ENCODE measurements at places on chromosomes 11 and 22.

- DNase-seq, result no peak
These were observed 106.4 kb downstream of the SERGEF start for GRCh38 chr11:17906436-17906835.

- peak; percentile 99 for DNase-seq
These were observed 4.5 kb downstream of the MYEOV start for GRCh38 chr11:69298267-69299022.

- DNase-seq, result peak; percentile 99
These were observed 566.2 kb downstream of the TBC1D22A start for GRCh38 chr22:47328550-47329243.

GRCh38 chr11:46161201-46161600 is 39.9 kb upstream of the PHF21A start:
- DNase-seq, result no peak

DNA sequence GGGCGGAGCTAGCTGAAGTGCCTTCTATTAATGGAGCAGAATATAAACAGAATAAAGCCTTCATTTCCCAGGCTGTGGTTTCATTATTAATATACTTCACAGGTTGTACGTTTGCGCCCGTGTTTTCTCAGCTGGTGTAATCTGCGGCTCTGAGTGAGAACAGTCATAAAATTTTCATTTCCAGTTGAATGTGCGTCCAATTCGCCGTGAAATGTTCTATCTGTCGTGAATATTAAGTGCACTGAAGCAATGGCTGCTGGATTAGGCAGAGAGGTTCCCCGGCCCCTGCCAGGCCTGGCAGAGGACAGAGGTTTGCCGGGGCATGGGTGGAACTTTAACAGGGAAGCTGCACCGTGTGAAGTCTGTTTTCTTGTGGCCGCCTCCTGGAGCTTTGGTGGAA is 874.4 kb downstream of the NTM start:
- no peak for DNase-seq

DNA sequence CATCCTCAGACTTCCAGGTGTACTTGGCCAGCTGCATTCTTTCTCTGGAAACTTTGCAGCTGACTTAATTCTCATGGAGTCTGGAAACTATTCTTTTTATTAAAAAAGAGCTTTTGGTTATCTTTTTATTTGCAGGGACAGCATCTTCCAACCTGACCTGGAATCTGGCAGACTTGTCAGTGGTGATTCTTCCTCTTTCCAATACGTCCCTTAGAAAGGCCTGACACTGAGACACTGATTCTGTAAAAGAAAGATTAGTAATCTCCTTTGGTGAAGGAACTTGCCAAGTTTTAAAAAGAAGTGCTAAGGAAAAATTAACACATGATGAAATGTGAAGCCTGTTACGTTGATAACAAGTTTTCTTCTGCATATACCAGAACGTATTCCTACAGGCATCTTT is 440.9 kb upstream of the RAG2 start:
- no peak for DNase-seq

DNA sequence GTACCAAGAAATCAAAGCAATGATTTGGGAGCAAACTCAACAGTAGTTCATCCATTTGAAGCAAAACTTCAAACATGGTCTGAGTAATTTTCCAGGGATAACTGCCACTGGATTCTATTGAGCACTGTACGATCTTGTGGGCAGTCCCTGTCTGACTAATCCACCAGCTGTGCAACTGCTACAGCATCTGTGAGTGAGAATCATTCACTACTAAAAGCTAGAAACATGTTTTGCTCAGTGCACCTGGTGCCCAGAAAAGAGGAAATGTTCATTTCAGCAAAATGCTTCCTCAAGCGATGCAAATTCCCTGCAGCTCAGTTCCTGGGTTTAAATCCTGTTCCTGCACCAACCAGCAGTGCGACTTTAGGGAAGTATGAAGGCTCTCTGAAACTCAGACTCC is 1077.9 kb downstream of the DLG2 start:
- DNase-seq, result no peak

GRCh38 chr11:68271023-68271780 is 571 bp downstream of the C11orf24 start:
- DNase-seq, result peak; percentile 83

DNA sequence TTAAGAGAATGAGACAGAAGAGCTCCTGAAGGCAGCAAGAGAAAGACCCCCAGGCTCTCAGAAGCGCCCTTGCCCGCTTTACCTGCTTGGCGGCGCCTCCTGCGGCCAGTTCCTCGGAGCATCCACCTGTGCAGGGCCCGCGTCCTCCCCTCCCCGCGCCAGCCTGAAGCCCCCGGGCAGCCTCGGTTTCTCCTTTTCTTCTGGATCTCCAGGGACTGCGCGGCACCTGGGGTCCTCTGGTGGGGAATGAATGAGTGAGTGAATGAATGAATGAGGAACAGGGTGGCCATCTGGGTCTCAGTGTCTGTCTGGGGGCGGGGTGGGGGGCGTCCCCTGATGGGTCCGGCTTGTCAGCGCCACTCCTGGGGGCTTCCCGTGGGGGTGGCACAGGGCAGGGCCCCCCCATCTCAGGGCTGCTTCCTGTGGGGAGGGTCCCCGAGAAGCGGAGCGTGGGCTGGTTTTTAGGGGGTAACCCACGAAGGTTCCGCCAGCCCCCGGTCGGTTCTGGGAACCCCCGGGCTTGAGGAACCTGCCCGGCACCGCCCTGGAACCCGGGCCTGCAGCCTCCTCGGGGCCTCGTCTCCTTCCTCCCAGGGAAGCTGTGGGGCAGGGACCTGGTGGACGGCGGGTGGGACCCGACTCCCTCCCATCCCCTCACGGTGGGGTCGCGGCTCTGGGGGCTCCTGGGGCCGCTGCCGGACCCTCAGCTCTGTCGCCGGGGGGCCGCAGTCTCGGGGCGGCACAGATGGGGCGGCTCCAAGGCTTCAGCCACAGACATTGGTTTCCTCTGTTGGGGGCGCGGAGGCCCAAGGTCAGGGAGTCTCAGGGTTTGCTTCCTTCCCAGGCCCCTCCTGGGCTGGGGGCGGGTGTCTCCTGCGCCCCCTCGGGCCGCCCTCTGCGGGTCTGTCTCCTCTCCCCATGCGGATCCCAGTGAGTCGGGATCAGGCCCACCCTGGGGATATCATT is 8.3 kb upstream of the KRTAP5-7 start:
- DNase-seq, result no peak

- DNase-seq, result peak; percentile 57
These were observed 56.4 kb downstream of the CEP164 start for GRCh38 chr11:117384045-117384444.

DNA sequence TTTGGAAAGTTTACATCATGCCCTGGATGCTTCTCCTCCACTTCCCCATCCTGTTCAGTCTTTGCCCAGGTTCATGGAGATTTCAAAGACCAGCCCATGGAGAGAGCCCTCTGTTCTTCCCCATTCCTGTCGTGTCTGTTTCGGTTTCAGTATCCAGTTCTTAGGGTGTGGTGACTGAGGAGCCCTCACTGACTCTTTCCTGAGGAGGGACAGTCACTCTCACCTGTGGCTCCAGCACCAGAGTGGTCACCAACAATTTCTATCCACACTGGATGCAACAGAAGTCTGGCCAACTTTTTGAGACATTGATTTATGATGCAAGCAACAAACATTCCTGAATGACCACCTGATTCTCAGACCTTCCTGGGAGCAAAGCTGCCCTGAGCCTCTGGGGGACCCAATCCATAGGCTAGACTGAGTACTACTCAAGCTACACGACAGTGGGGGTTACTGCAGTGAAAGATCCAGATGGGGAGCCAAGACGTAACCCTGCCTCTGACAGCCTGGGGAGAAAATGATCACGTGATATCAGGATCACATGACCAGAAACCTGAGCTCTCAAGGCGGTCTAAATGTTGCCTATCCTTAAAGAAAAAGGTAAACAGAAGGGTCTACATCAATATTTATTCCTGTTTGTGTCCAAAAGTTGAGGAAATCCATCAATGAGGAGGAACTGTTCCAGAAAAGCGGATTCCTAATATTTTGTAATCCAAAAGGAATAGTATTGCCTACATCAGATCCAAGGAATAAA is 76.2 kb upstream of the VPREB1 start:
- peak; percentile 85 for DNase-seq

- no peak for DNase-seq
These were observed 542.1 kb downstream of the ETS1 start for GRCh38 chr11:128045094-128045725.

Data from RPMI7951 (cell line).